ENCODE measurements at places on chromosomes 13 and 19.

GRCh38 chr13:99294958-99295357 lies 12.2 kb downstream of the GPR183 start:
- DNase-seq: no peak

GRCh38 chr13:97028441-97029299 lies 34.4 kb upstream of the OXGR1 start:
- DNase-seq: no peak

DNA sequence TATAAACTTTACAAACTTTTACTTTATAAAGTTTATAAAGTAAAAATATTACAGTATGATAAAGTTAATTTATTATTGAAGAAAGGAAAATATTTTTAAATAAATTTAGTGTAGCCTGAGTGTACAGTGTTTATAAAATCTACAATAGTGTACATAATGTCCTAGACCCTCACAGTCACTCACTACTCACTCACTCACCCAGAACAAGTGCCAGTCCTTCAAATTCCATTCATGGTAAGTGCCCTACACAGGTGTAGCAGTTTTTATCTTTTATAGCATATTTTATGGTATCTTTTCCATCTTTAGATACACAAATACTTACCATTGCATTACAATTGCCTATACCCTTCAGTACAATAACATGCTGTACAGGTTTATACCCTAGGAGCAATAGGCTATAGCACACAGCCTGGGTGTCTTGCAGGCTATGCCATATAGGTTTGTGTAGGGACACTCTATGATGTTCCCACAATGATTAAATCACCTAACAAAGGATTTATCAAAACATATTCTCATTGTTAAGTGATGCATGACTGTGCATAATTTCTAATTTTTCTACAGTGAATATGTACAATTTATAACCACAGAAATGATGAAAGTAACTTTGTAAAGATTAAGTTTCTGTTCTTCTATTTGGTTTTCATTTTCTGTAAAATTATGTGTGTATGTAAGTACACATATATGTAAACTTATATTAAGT lies 98.0 kb downstream of the SPRY2 start:
- no peak for DNase-seq

DNA sequence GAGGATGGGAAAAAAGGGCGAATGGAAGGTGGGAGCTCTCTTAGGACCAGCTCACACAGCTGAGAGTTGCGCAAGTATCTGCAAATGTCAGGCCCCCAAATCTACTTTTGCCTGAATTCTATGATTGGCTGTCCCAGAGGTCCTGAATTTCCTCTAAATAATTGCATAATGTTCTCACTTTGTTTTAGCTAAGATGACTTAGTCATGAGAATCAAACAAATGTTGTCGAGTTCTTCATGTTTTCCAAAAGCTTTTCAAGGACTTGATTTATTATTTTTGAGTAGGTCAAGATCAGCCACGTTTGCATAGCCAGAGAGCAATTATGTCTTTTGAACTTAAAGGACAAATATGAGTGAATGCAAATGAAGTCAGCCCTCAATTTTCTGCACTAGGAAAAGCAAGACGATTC lies 246.6 kb upstream of the MAB21L1 start:
- DNase-seq: no peak

DNA sequence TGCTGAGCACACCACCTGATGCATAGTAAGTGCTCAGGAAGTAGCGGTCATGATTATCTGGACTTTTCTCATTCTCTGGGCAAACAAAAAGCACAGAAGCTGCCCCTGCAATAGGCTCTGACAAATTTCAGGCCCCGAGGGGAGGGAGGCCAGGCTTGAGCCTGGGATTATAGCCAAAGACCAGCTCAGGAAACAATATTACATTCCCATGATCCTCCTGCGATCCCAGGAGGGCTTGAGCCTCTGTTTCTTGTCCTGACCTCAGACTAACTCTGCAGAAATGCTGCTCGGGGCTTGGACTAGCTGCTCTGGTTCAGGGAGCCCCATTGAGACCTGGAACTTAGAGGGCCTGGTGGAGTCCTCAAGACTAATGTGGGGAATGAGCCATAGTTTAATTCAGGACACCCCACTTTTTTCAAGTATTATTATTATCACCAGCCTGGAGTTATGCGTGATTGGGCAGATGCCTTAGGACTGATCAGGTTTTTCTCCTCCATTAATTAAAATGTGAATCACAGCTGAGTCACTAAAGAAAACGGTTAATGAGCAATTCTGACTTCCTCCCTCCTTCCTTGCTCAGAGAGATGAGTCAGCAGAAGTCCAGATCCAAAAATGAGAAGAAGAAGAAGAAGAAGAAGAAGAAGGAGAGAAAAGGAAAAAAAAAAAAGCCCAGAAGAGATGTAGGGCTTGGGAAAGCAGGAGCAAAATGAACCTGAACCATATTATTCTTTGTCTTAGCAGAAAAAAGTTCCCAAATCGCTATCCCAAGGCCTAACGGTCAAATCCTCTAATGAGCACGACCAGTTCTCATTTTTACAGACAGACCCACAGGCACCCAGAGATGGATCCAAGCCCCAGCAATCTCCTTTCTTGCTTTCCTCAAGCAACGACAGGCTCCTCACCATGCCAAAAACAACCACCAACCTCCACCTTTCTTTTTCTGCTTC lies 107.2 kb downstream of the CACNA1A start:
- DNase-seq: no peak

DNA sequence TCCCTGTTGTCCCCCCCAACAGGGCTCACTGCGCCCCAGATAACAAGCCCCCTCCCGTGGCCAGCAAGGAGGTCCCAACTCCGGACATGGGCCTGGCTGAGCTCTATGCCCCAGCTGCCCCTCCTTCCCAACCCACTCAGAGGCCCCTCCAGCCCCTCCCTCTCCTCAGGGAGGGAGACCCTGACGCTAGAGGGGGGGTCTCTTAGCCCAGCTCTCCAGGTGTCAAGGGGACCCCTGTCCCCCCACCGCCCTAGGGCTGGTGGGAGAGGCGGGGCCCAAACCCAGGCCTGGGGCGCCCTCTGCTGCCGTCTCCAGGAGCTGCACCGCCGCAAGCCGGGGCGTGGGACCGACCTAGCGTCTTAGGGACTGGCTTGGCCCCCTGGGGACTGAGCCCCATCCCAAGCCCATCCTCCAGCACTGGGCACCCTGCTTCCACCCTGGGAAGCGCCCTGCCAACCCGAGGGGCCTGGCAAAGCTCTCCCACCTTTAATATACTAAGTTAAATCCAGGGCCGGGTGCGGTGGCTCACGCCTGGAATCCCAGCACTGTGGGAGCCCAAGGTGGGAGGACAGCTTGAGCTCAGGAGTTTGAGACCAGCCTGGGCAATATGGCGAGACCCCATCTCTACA lies 1.4 kb downstream of the GRIN3B start:
- no peak for DNase-seq

DNA sequence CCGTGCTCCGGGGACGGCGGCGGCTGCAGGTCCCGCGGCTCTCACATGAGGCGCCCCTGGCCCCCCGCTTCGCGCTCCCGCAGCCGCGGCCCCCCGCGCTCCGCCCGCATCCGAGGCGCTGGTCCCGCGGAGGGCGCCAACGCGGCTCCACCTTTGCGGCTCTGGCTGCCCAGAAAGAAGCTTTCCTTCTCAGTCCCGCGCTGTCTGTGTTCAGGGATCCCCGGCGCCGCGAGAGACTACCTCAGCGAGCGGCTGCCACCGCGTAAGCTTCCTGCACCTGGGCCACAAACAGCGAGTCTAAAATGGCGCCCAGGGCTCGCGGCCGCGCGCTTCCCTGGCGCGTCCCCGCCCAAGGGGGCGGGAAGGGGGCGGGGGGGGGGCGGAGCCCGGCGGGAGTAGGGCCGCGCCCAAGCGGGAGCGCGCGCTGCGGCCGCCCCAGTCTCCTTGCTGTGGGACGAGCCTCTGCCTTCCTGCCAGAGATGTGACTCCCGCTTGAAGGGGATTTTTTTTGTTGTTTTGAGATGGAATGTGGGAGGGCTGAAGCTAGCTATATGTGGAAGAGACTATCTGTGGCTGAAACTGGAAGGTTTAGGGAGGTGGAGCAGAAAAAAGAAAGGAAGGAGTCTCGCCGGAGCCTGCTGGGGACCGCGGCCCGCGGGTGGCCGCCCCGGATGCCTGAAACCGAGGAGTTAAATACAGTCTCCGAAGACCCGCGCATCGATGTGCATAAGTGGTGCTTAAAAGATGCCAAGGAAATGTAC lies at the start of gene FBXL3:
Gene FBXL3, minus strand, starts transcription at position 299 of the 761 bp plus-strand sequence. CDS start 5,299 bp downstream, outside the sequence.
- DNase-seq: peak; percentile 94

GRCh38 chr19:5903624-5904351 lies at the start of gene NDUFA11:
TSS of gene NDUFA11 (minus strand) at chr19:5903790. CDS start at chr19:5903708, 82 bp downstream.
- DNase-seq: peak; percentile 99

- DNase-seq: no peak
Observed at GRCh38 chr19:16164222-16164890, 9.0 kb downstream of the CIB3 start.

DNA sequence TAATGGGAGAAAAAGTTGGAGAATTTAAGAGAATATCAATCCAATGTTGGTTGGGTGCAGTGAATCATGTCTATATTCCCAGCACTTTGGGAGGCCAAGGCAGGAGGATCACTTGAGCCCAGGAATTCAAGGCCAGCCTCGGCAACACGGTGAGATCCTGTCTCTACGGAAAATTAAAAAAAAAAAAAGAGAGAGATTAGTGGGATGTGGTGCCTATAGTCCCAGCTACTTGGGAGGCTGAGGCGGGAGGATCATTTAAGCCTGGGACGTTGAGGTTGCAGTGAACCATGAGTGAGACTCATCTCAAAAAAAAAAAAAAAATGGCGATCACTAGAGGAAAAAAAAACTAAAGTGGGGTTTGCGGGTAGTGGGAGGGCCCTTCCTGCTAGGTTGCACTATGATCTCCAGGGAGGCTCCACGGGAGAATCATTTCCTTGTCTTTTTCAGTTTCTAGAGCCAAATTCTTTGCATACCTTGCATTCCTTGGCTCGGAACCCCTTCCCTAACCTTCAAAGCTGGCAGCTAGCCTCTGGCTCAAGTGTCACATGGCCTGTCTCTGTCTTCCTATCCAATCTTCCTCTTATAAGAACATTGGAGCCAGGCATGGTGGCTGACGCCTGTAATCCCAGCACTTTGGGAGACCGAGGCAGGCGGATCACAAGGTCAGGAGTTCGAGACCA lies 5.8 kb upstream of the ERCC2 start:
- DNase-seq: no peak

GRCh38 chr19:50549927-50550593 lies 18.2 kb downstream of the LRRC4B start:
- no peak for DNase-seq

- DNase-seq: no peak
Observed at GRCh38 chr19:30391554-30392551, 19.7 kb downstream of the ZNF536 start.

- no peak for DNase-seq
Observed at GRCh38 chr19:3725640-3726310, 17.6 kb downstream of the TJP3 start.

DNA sequence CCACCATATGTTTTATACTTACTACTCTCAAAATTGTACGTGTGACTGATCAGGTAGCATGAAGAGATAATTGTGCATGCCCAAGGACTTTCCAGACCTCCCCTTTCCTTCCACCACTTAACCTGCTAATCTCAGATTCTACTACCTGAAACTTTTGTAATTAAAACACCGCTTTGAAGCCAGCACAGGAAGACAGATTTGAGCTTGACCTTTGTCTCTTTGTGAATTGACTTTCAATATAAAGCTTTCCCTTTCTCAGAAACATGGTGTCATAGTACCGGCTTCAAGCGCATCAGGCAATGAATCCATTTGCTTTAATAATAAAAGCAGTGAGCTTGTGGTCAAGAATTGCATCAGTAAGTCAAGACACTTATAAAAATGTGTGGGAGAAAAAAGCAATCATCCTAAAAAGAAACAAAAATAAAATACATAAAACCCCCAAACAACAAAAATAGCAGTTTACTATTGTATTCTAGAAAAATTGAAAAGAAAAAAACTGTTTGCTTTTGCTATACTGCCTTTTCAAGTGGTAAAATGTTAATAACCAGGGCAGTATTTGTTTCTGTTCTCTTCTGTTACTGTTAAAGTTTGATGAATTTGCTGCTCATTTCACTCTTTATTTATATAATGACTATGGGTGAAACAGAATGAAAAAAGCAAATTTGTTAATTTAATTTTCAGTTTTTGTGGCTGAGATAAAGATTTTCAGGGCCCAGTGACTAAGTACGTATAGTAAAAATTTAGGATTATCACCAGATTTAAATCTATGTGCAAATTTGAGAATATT lies 2075.3 kb downstream of the PCDH9 start:
- no peak for DNase-seq
